ENCODE measurements at places on chromosomes 6 and 20.

- DNase-seq: no peak
Measured at GRCh38 chr6:100320686-100321085, 144.0 kb downstream of the SIM1 start.

DNA sequence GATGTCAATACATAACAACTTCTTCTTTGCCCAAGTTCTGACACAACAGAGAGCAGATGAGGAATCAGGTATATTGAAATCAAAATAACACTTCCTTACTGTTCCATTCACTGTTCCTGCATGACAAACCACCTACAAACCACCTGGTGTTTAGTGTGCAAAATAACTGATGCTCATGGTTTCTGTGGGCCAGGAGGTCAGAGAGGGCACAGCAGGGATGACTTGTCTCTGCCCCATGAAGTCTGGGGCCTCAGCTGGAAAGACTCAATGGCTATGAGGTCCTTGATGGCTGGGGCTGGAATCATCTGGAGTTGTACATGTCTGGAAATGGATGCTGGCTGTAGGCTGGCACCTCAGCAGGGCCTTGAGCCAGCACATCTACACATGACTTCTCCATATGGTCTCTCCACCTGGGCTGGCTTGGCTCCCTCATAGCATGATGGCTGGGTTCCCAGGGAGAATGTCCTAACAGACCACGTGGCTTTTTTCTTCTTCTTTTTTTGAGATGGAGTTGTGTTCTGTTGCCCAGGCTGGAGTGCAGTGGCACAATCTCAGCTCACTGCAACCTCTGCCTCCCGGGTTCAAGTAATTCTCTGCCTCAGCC is 7.4 kb upstream of the COX4I2 start:
- DNase-seq: no peak

DNA sequence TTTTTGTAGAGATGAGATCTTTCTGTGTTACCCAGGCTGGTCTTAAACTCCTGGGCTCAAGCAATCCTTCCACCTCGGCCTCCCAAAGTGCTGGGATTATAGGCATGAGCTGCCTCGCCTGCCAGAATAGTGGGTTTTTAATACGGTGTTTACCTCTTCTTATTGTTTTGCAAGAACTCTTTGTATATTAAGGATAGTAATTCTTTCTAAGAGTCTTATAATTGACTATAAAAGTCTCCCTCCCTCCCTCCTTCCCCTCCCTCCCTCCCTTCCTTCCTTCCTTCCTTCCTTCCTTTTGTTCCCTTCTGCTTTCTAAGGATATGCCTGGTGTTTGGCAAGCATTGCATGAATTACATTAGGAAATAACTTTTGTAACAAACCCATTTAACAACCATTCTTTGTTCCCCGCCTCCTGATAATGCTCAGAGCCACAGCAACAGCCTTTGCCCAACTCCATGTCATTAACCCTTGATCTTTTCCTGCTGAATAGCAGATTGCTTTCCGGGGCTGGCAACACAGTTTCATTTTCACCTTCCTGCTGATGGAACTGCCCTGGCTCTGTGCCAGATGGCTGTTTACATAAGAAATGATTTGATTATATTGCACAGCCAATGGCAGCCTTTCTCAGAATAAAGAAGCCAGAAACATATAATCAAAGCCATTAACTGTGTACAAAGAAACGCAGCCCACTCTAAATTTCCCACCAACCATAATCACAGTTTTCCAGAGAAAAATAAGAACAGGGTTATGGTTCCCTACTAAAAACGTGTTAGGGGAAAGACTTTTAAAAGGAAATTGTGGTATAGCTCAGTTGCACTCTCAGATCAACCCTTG is 143.7 kb upstream of the PTPN1 start:
- peak; percentile 41 for DNase-seq

- DNase-seq: no peak
Measured at GRCh38 chr20:44071526-44072111, 115.4 kb downstream of the JPH2 start.

All from GF-D8 (cell line).